ENCODE measurements at places on chromosomes 2 and 18. TPM values are rescaled to one million over a fixed set of nuclear protein-coding genes. Genes with fewer than 3 reads are reported as not detected.

The TXNL1 gene
- 56.1 TPM for total RNA-seq

The BABAM2 gene
- total RNA-seq: 35.8 TPM

The CPO gene
- not detected for total RNA-seq

The SERPINB13 gene
- 0.57 TPM for total RNA-seq

The UCN gene
- 11.2 TPM for total RNA-seq

The CCDC68 gene
- 7.9 TPM for total RNA-seq

The C1GALT1C1L gene
- 2.3 TPM for total RNA-seq

The TMEM17 gene
- total RNA-seq: 2.6 TPM

The UGT1A10 gene
- total RNA-seq: not detected

The RIT2 gene
- total RNA-seq: not detected

The HOXD12 gene
- not detected for total RNA-seq

The CYP27A1 gene
- total RNA-seq: 98.3 TPM

The B4GALT6 gene
- 9.0 TPM for total RNA-seq
